ENCODE measurements at places on chromosomes 5 and 9.
A peak's percentile ranks its signal among the peaks of the same experiment; 100 is the strongest.

- no peak for DNase-seq
Measured at GRCh38 chr5:74316064-74316603, 324.4 kb downstream of the ENC1 start.

DNA sequence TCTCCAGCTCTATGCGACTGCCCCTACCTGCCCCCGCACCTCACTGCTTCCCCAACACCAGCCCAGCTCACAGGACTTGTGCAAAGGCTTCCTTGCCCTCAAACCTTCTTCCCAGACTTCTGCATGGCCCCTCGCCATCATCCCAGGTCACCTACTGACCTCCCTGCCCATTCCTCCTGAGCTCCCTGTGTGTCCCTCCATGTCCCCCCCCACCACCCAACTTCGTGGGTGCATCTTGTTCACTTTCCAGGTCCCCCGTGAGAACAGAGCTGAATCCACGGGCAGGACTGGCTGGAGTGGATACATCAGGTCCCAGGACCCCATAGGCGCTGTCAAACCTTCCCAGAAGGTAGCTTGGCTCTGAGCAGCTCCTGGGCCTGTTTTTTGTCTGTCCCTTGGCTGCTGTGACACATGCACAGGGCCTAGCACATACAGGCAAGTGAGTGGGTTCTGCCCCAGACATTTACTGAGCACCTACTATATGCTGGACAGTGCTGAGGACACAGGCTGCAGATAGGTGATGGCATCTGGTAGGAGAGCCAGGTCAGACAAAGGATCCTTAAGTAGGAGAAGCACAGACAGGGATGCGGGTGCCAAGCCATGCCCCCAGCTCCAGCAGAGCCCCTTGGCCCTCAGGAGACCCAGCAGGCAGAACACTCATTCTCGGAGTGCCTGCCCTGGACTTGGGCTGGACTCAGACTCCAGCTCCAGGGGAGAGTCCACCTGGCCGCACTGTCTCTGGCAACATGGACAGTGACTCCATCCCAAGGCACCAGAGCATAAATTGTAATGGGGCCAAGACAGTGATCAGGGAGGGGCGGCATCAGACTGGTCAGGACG lies 15.0 kb downstream of the NINJ1 start:
- no peak for DNase-seq

DNA sequence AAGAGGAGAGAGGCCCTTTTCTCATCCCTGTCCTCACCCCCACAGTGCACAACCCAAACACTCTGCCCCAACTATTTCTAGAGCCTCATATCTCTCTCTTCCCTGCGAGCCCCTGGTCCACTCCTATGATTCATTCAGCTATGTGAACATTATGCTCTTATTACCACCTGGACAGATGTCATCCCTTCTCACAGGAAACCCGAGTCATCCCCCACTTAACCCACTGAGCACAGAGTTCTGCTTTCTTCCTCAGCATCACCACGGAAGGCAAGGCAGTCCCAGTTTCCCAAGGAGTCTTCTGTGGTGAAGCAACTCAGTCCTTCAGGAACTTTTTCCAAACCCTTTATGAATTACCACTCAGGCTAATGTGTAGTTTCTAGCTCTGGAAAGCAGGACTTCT lies 1.3 kb downstream of the DNAI1 start:
- no peak for DNase-seq

DNA sequence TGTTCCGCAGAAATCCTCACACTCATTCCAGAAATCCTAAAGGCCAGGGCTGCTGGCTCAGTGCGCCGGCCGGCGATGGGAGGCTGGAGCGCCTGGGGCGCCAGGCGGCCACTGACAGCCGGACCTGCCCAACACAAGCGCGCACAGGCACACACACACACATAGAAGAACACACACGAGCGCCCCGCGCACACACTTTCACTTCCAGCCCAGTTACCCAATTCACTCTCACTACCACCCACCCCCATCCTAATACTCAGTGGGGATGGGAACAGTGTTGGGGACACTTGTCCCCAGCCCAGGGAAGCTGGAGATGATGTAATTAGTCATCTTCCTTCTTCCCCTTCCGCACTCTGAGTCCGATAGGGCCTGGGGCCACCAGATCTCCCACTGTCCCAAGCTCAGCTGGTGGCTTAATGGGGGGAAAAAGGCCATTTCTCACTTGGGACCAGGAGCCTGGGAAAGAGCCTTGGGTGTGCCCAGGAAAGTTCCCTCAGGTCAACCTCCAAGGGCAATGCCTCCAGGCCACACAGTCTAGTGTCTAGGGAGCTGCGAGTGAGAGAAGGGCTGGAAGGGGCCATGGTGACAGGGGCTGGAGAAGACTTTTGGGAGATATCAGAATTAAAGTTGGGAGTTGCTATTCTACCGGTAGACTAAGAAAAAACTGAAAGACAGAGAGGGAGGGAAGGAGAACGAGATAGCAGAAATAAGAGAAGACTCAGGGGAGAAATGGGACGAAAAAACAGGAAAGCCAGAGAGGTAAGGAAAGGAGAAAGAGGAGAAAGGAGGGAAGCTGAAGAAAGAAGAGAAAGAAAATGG lies 1.7 kb downstream of the EBF1 start:
- peak; percentile 23 for DNase-seq

DNA sequence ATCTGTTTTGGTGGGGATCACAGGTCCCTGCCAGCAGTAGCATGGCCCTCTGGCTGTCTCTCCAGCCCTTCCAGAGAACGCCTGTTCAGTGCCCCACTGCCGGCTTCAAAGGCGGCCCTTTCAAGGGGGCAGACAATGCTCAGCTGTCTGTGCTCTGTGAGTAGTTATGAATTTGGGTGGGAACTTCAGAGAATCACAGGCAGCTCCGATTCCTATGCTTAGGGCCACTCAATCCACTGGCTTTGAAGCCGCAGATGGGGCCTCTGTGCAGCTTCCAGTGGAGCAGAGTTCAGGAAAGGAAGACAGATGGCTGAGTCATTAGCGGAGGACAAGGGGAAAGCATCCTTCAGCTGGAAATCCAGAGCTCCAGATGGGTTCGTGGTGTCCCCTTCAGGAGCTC lies 42.4 kb downstream of the NKX2-5 start:
- DNase-seq, result no peak

GRCh38 chr9:136644593-136645351 lies 17.9 kb upstream of the EGFL7 start:
- peak; percentile 51 for DNase-seq

DNA sequence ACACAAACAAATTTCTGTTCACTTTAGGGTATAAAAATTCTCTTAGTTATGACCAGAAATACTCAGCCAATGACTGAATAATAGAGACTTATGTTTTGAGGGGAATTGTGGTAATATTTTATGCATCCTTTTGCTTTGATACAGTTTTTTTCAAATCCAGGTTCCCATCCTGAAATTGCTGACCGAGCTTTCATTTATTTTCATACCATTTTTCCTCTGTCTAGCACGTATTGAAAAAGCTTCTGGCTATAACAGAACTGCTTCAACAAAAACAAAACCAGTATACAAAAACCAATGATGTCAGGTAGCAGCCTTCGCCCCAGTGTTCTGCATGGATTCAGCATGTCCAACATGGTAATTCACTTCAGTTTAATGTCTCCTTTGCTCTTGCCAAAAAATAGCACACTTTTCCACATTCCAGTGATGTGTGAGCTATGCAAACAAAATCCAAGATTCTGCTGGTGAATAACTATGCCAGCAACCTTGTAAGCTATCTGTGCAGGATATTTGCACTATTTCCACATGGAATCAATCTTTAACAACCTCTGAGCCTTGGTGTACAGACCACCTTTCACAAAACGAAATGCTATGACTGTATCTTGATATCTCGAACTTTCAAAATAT lies 22.0 kb downstream of the CCNH start:
- DNase-seq, result no peak

DNA sequence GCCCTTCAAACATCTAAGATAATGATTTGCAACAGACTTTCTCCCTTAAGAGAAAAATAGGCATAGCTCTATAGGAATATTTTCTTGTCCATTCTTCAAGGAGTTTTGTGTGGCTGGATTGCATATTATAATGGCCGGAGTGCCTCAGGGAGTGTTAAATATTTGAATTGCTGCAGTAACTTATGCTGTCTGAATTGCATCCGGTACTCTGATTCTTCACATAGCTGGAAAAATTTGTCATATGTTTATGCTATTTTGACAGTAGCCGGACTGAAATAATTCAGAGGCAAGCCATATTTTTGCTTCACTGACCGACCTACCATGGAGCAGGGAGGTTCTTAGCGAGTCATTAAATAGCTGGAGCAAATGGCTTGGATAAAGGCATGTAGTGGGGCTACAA lies 621.0 kb downstream of the ACTL7B start:
- no peak for DNase-seq

DNA sequence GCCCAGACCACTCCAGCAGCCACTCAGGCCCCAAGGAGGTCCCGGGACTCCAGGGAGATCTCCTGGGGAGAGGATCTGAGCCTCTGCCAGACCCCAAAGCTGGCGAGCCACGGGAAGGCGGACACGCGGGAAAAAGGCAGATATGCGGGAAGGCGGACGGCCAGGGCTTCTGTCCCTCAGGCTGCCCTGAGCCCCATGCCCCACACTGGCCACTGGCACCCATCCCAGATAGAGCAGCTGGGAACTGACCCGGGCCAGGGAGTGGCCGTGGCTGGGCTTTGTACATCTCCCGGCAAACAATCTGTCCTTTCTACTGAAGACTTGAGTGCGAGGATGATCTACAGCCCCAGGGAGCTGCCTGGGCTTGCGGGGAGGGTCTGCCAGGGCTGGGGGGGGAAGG lies 21.1 kb upstream of the NOTCH1 start:
- DNase-seq, result no peak

DNA sequence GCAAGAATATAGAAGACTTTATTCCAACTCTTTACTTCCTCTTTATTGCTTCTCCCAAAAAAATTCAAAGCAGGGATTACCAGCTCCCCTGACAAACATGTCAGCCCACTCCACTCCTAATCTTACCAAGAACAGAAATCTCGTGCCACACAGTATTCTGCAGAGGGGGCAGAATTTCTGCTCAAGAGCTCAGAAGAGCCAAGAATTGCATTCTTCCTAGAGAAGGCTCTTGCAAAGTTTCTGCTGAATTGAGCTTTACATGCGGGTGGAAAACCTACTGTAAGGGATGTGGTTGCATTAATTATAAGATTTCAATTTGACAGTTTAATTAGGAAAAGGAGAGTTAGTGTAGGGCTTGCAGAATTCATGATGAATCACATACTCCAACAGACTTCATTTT lies 428.5 kb downstream of the CETN3 start:
- no peak for DNase-seq

DNA sequence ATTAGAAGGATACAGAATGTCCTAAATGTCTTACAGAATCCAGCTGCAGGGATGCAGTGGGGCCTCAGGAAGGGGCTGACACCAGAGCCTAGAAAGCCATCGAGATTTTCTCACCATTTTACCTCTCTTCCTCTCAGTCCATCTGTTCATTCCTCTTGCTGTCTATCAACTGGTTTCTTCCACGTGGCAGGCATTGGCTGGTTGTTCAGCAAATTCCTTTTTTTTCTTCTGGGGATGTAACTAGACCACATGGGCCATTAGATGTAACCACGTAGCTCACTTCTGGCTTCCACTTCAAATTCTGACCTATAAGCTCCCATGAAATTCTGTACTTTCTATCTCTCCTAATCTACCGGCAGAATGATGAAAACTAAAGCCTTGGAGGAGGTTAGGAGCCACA lies 93.6 kb upstream of the MTAP start:
- no peak for DNase-seq

DNA sequence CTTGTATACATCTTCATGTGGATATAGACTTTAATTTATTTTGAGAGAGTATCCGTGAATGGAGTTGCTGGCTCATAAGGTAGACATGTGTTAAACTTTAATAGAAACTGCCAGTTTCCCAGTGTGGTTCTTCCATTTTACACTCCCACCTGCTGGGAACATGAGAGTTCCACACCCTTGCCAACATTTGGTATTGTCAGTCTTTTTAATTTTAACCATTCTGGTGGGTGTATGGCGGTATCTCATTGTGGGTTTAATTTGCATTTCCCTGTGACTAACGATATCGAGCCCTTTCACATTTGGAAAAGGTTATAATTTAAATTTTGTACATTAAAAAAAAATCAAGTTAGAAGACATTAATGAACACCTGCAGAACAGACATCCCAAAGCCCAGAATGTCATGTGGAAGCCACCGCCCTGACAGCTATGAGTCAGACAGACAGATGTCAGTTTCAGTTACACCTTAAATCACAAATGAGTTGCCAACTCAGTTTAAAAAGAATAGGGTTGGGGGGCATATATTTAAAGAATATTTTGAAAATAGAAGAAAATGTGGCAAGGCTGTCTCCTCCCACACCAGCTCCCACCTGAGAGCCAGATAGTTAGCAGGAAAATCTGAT lies 36.9 kb downstream of the ANKRD33B start:
- DNase-seq, result no peak

DNA sequence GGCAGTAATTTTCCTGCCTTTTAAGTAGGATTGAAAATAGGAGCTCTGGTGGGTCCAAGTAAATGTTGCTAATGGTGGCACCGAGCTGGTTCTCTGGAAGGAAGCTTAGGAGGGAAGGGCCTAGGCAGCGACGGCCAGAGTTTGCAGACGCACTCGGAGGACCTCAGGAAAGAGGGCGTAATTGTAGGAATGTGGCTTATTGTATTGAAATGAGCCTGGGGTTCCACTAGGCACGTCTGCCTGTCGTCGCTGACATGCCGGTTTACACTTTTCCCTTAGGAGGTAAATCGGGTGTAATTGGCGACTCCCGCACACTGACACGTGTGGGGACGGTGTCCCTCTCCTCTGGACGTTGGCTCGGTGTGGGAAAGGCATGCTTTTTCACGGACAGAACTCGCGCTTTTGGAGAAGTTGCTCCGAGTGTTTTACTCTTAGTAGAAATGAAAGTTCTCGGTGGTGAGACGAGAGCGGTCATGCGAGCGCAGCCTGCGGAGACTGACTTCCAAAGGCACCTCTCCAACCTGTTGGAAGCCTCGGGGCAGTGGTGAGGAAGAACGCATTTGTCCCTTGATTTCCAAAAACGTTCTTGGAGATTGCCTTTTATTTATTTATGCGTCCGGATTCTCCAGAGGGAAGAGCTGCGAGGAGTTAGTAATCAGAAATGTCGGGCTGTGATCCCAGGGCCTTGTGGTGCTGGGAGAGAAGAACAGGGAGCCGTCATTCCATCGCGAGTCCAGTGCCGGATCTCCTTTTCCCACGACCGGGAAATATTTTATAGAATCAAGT lies 1.3 kb downstream of the NR4A3 start:
- peak; percentile 56 for DNase-seq

DNA sequence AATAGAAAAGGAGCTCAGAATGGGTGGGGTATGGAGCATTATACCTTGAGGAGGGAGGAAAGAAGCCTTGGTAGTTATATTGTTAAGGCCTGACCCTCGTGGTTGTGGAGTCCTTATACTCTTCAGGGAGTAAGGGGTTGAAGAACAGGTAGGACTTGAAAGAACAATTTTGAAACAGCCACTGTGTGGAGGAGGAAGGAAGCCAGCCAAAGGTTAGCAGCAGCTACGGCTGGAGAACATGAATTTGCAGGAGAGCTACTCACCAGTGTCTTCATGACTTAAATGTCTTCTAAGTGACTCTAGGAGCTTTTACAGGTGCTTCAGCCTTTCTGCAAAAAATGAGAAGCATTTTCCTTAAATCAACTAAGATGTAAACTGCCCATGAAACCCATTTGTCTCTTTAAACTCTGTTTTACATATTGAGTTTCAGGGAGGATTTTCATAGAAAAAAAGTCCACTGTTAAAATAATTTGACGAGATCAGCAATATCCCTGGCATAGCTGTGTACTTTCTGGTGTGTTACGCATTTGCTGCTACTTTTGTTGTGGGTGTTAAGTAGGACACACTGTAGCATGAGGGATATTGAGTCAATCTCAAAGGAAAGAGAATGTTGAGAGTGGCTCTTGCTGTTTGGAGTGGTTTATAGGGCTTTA lies 110.6 kb upstream of the ELL2 start:
- no peak for DNase-seq

- DNase-seq, result no peak
Measured at GRCh38 chr9:14383294-14383693, 69.4 kb upstream of the NFIB start.

Measured in neuronal stem cell (in vitro differentiated cells).